Uterus (tissue), 4 donors: ENCODE measurements at places on chromosomes 1 and 21. TPM values are rescaled to one million over a fixed set of nuclear protein-coding genes. Genes with fewer than 3 reads are reported as not detected.

DNA sequence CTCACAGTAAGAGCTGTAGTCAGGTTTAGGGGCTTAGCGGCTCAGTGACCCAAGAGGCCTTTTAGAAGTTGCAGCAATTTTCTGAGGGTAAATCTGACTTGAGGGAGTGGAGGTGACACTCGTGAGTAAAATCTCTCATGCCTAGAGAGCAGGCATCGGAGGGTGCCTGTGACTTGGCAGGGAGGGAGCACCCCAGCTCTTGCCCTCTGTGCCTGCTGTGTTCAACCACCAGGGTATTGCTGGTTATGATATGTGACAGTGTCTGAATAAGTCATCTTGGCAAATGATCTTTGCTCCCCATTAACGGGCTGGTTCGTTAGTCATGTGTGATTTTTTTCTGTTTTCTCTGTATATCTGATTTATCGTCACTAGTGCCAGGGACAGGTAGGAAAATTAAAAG is 5.9 kb downstream of the MAN1C1 start:
- DNase-seq = no peak

- no peak for DNase-seq
Measured at GRCh38 chr1:118739501-118739900, 248.6 kb downstream of the TBX15 start.

DNA sequence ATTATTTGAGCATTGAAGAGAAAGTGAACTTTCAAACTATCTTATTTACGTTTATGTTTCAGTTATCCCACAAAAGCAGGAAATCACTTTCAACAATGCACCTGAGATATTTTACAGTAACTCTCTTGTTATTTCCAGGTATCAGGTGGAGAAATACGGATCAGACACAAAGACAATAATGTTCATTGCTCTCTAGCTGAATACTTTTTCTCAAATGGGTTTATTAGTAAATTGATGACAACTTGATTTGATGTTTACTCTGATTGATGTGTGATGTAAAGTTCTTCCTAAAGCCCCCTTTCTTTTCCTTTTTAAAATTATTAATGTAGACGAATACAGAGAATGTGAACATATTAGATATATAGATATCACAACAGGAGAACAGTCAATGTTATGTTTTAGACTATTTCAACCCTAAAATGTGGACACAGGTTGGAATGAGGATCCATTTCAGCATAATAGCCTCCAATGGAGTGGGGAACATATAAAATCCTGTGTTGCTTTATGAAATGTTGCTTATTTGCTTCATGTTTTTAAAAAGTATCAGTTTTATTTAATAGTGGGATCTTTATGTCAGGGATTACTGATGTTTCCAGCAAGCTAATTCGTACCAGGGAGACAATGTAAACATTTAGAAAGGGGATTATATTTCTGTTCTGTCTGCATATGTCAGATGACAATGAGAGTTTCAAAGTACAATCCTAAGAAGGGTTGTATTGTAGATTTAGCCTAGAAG is 1522.3 kb upstream of the TPTE start:
- no peak for DNase-seq

Gene FALEC
- total RNA-seq = 0.88 TPM

- peak; percentile 64 for DNase-seq
Measured at GRCh38 chr1:159867664-159868026, 5.2 kb upstream of the VSIG8 start.

Gene ITLN2
- not detected for total RNA-seq

- DNase-seq = no peak
Measured at GRCh38 chr1:8632102-8632501, 185.3 kb downstream of the RERE start.

Gene KRTAP25-1
- total RNA-seq = not detected

DNA sequence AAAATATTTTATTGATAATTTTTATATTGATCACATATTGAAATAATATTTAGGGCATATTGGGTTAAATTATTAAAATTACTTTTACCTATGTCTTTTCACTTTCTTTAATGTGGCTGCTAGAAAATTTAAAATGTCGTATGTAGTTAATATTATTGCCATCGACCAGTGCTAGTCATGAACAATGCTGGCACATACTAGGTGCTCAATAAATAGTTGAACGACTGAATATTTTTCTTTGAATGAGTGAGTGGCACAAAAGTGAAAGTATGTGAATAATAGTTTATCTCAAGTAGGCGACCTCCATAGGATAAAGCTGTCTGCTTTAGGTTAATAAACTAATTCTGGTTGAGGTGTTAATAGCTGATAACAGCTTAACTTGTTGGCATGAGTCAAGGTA is 150.8 kb upstream of the FGGY start:
- DNase-seq = no peak

Gene OR2L3
- not detected for total RNA-seq

Gene SPATC1L
- 10.0 TPM for total RNA-seq

Gene C4BPA
- total RNA-seq = not detected

DNA sequence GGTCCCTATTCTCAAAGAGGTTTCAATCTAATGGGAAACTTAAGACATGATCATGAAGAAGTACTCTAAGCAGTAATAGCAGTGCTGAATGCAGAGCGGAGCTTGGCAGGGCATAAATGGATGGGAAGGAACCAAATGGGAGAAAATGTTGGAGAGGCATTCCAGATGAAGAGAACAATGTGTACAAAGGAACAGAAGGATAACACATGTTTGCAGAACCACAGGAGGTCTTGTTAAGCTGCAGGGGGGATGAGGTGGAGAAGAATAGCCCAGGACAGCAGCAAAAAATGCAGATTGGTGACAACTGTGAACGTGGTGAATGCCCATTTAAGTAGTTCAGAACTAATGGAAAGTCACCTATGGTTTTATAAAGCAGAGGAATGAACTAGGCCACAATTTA is 99.1 kb downstream of the ASTN1 start:
- DNase-seq = no peak

DNA sequence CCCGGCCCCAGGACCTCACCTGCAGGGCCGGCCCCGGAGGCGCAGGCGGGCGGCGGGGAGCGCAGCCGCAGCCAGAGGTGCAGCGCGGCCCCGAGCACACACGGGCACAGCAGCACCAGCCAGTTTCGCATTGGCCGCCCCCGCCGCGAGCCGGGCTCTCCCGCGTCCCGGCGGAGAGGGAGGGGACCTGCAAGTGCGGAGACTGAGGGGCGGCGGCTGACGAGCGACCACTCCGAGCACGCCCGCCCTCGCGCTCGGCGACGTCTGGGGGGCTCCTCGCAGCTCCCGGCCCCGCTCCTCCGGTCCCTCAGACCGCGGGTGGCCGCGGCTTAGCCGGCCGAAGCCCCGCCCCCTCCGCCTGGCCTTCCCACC is at the start of gene B3GALNT2:
TSS of gene B3GALNT2 (minus strand) at position 331 of the 372 bp plus-strand sequence. CDS start at position 131, 200 bp downstream.
- no peak for DNase-seq

Gene SPRR2B
- total RNA-seq = not detected

Gene PM20D1
- total RNA-seq = not detected

GRCh38 chr21:36120304-36120888 is 14.5 kb upstream of the CBR3 start:
- DNase-seq = no peak

Gene RGSL1
- total RNA-seq = not detected

GRCh38 chr1:29298246-29298645 is 61.9 kb downstream of the PTPRU start:
- no peak for DNase-seq

DNA sequence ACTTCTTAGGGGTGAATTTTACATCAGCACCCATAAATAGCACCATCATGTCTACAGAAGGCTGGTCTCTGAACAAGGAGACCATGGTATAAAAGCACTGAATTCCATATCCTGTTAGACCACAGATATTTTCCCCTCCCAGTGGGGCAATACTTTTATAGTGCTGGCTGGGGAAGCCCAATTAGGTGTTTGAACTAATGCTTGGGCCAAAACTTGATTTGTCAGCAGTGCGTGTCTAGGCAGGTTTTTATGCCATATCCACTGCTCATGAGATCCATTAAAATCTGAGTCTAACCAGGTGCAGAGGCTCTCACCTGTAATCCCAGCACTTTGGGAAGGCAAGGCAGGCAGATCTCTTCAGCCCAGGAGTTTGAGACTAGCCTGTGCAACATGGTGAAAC is 623.0 kb downstream of the NPHP4 start:
- no peak for DNase-seq

DNA sequence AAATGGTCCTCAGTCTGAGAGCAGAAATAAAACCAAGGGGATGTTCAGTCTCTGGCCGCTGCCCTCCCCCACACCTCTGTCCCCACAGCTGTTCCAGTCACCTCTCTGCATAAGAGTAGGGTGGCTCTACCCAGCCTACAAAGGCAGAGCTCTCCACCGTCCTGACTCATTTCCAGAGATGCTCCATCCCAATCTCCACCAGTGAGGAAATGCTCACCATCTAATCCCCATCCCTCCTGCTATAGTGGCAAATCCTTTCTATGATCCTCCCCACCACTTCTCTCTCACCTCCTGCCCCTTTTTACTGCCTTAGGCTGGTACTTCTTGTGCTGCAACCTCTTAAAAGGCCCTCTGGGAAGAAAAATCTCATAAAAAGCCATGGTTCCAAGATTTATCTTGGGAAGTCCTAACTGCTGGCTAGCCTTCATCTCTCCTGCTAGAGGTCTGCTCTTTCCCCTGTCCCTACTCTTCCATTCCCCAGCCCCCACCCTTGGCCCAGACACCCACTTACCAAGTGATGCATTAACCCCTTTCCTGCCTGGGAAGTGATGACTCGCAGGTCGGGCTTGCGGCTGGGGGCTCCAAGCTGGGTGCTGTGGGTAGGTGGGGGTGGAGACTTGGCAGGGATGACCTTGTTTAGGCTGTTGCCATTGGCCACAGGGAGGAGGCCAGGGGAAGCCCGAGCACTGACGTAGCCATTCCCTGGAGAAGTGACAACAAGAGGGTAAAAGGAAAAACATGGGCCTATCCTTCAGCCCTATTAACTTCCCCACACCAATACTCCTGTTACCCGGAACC is 23.9 kb downstream of the MEF2D start:
- DNase-seq = peak; percentile 76

DNA sequence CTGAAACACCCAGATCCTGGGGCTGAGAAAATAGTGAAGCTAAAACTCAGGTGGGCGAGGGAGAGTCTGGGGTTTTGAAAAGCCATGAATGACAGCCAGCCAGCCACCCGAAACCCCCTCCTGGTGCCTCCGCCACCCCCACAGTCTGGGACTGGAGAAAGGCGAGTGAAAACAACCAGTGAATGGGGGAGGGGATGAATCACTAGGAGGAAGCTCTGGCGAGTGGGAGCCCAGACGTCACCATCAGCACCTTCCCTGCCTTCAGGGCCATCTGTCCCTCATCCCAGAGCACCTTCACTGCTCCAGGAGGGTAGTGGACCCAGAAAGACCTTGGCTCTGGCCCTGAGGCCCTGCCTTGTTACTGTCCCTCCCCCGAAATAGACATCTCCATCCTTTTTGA is 9.2 kb downstream of the RORC start:
- no peak for DNase-seq
